ENCODE measurements at places on chromosomes 13 and 19. TPM values are rescaled to one million over a fixed set of nuclear protein-coding genes. Genes with fewer than 3 reads are reported as not detected.

The RETN gene
- not detected for total RNA-seq

The GMIP gene
- 12.4 TPM for total RNA-seq

The ERICH6B gene
- not detected for total RNA-seq

The PEX11G gene
- total RNA-seq = 5.0 TPM

The FCAR gene
- not detected for total RNA-seq

The AMH gene
- 7.3 TPM for total RNA-seq

The VSTM1 gene
- not detected for total RNA-seq

The LPAR2 gene
- total RNA-seq = 3.1 TPM

The ZNF69 gene
- 6.3 TPM for total RNA-seq

The PLVAP gene
- 0.43 TPM for total RNA-seq

The OR7C1 gene
- total RNA-seq = 0.05 TPM

The FOXA3 gene
- not detected for total RNA-seq

The FLT1 gene
- not detected for total RNA-seq

The FGF14 gene
- not detected for total RNA-seq

The GPC6 gene
- total RNA-seq = 20.0 TPM

Data from myocyte (in vitro differentiated cells).